ENCODE measurements at places on chromosomes 16 and 17.

GRCh38 chr17:30805944-30806456 is 18.5 kb downstream of the CRLF3 start:
- no peak for DNase-seq

- no peak for DNase-seq
Measured at GRCh38 chr16:3317315-3317999, 12.2 kb downstream of the ZNF75A start.

DNA sequence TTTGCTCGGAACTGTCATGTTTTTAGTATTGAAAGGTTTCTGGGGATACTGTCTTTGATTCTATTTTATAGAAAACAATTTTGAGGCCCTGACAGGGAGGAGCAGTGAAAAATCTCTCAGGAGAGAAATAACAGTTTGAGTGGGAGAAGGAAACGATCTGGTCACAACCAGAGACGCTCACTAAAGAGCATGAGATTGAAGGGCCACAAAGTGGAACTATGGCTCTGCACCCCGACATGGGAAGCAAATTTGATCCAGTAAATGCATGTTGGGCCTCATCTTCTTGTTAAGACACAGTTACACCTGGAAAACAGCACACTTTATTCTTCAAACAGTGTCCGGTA is 492 bp downstream of the ERAL1 start:
- no peak for DNase-seq

DNA sequence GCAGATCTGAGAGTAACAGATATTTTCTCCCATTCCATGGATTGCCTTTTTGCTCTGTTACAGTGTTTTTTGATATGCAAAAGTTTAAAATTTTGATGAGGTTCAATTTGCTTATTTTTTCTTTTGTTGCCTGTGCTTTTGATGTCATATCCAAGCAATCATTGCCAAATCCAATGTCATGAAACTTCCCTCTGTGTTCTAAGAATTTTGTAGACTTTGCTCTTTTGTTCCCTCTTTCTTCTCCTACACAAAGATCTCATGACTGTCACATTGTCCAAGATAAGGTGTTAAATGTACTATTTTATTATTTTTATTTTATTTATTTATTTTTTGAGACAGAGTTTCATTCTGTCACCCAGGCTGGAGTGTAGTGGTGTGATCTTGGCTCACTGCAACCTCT is 18.9 kb upstream of the KCNH6 start:
- DNase-seq = no peak

GRCh38 chr16:12330946-12331345 is 354.4 kb downstream of the SNX29 start:
- no peak for DNase-seq

- no peak for DNase-seq
Measured at GRCh38 chr17:40307001-40307730, 1.8 kb upstream of the RARA start.

- DNase-seq = no peak
Measured at GRCh38 chr16:52254746-52255145, 292.2 kb downstream of the TOX3 start.

DNA sequence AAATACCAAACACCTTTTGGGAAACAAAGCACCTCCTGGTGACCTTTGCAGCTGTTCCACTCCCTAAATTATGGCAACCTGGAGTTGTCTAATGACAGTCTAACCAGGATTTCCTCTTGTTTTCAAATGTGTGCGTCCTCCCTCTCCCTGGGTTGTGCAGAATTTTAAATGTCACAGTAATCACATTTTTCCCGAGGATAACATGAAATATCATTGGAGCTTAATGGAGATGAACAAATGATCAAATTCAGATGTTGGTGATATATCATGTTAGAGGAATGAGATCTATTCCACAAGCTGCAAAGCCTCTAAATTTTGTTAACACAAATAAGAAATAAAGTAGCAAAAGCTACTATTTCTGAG is 86.9 kb upstream of the HLF start:
- no peak for DNase-seq

GRCh38 chr16:62692685-62693084 is 656.4 kb upstream of the CDH8 start:
- DNase-seq = no peak

GRCh38 chr17:16915752-16916556 is 56.0 kb downstream of the TNFRSF13B start:
- DNase-seq = peak; percentile 55

- DNase-seq = no peak
Measured at GRCh38 chr17:82602487-82602886, 45.8 kb downstream of the WDR45B start.

DNA sequence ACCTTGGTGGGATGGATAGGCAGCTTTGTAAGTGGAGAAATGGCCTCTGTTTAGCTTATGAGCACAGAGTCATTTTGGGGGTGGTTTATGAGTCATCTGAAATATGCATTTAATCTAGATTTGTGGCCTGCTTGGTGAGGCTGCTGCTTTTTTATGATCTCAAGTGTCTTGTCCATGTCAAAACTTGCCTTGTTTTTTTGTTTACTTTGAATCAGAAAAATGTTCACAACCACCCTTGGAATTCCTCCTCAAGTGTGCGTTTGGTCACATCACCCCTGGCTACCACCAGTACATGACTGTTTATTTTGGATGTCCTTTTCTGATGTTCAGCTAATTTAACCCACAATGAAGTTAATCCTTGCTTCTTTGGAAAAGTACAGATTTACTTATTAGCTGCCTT is 64.6 kb downstream of the FTO start:
- DNase-seq = no peak

GRCh38 chr17:17506893-17507464 is 10.8 kb upstream of the RASD1 start:
- DNase-seq = no peak

DNA sequence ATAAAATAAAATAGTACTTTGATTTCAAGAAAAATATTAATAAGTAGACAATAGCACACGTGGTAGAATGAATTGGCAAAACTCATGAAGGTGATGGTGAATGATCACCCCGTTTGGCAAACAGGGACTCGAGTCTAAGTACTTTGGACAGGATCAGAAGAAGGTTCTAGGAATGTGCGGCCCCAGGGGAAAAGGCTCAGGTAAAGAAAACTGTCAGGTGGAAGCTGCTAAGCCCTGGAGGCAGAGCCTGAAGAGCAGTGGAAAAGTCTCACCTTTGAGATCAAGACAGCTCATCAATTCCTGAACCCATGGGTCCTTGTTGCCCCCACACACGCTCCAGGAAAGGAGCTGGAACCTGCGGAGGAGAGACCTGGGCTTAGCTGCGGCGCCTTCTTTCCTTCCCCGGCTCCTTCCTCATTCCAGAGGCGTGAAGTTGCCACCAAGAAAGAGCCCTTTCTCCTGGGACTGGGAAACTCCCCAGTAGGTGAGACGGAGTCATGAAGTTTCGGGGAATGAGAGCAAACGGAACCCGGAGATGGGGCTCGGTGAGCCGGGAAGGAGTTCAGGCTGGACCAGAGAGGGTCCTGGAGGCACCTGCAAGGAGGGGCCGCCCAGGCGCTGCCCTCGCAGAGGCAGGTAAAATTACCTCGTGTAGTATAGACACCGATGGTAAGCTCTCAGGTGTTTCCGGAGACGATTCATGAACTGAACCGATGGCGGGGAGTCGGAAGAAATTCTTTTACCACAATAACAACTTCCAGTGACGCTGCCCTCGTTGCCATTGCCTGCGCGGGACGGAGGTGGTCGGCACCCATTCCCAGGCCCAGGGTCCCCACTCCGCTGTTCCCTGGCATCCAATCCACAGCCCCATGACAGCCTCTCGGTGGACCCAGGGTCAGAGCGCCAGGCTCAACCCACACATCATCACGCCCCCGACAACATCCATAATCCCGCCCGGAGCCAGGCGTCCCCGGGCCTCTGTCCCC is 1.2 kb upstream of the ZMYND15 start:
- DNase-seq = no peak

DNA sequence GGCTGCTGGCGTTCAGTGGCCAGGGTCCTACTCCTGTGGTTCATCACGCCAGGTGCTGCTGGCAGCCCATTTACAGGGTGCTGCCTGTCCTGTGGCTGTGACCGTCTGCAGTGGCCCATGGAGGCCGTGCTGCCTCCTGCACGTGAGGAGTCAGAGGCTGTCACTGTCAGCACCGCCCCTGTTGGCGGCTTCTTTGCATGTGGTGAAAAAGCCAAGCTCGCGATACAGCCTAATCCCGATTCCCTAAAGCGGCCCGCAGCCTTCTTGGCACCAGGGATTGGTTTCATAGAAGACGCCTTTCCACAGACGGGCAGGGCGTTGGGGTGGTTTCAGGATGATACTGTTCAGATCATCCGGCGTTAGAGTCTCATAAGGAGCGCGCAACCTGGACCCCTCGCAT is 35.3 kb downstream of the RAB11FIP3 start:
- DNase-seq = no peak

DNA sequence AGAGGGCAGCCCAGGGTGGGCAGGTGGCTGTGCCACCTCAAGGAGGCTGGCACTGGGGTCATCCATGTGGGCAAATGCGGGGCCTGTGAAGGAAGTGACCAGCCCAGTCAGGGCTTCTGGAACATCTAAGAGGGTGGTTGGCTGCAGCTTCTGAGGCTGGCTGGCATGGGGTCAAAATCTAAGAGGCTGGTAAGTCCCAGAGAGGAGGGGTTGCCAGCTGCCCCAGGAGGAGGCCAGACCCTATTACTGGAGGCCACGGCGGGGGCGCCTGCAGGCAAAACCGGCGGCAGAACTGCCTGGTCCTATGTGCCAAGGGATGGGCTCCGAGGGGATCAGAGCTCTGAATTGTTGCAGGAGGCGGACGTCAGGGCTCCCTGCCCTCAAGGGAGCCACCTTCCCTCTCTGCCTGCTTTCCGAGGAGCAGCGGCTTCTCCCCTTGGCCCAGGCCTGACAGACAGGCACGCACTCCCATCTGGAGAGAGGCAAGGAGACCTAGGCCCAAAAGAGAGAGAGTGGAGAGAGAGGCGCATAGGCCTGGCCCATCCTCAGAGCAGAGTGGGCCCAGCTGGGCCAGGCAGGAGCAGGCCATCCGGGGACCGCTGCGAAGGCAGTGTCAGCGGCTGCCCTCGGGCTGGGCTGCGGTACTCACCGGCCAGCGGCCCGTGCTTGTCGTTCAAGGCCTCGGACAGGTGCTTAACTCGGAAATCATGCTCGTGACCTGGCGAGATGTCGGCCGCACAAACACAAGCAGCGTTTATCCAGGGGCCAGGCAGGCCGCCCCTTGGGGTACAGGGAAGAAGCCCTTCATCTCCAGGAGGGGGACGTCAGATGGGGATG is 10.9 kb downstream of the ZACN start:
- no peak for DNase-seq

- DNase-seq = no peak
Measured at GRCh38 chr17:65058593-65058992, 2.1 kb upstream of the GNA13 start.

- no peak for DNase-seq
Measured at GRCh38 chr17:79801156-79802038, 4.5 kb upstream of the CBX8 start.

DNA sequence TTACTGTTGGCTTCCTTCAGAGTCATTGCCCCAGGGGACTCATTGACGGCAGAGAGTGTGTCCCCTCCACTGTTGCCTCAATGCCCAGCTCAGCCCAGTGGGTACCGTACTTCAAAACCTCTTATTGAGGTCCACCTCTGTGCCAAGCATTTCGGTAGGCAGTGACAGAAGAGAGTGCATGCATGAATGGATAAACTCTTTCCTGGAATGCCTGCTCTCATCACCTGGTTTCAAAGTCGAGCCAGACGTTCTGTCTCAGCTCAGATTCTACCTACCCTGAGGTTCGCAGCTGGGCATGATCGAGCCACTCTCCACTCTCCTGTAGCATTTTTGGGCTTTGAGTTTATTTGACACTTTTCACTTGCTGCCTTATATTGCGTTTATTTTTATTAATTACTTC is 647.0 kb downstream of the MAF start:
- no peak for DNase-seq

- no peak for DNase-seq
Measured at GRCh38 chr17:30493780-30494179, 16.6 kb downstream of the GOSR1 start.

DNA sequence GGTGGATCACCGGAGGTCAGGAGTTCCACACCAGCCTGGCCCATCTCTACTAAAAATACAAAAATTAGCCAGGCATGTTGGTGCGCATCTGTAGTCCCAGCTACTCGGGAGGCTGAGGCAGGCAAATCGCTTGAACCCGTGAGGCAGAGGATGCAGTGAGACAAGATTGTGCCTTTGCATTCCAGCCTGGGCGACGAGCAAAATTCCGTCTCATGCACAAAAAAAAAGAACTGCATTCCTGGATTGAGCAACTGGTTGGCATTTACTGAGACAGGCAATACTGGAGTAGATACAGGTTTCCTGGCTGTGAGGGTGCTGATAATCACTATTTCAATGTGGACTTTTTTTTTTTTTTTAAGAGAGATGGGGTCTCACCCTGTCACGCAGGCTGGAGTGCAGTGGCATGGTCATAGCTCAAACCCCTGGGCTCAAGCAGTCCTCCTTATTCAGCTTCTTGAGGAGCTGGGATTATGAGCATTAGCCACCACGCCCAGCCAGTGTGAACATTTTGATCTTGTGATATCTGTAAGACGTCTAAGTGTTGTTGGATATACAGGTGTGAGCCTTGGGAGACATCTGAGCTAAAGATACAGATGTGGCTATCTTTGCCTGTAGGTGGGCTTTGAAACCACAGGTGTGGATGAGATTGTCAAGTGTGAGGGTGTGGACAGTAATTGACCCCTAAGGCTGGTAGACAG is 5.8 kb downstream of the CYB5D2 start:
- no peak for DNase-seq

DNA sequence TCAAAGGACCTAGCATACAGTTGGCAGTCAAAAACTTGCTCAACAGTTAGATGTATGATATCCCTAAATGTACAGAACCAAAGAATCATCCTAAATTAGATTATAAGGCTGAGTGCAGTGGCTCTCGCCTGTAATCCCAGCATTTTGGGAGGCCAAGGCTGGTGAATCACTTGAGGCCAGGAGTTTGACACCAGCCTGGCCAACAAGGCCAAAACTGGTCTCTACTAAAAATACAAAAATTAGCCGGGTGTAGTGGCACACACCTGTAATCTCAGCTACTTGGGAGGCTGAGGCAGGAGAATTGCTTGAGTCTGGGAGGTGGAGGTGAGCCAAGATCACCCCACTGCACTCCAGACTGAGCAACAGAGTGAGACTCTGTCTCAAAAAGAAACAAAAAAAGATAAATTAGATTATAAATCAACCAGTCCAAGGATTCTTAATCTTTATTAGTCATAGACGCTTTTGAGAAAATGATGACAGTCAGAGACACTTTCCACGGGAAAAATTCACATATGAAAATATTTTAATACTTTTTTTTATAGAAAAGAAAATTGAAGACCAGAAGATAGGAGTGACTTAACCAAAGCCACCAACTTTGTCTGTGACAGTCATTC is 77.6 kb downstream of the MMD start:
- no peak for DNase-seq

GRCh38 chr17:69853541-69854224 is 221.3 kb upstream of the KCNJ16 start:
- DNase-seq = no peak

- no peak for DNase-seq
Measured at GRCh38 chr17:11608396-11608795, 10.1 kb downstream of the DNAH9 start.

GRCh38 chr16:48247311-48247710 is at the start of gene ABCC11:
TSS of gene ABCC11 (minus strand) at chr16:48247539. CDS start at chr16:48231921, 15,618 bp downstream.
- DNase-seq = no peak

GRCh38 chr16:87407511-87408112 is 15.5 kb downstream of the MAP1LC3B start:
- DNase-seq = no peak

GRCh38 chr17:30981531-30982519 is 11.0 kb downstream of the RNF135 start:
- no peak for DNase-seq

GRCh38 chr17:9120471-9120870 is 99.2 kb downstream of the NTN1 start:
- no peak for DNase-seq

Data from vagina (tissue), 2 donors.